ENCODE measurements at places on chromosomes 2 and 18. TPM values are rescaled to one million over a fixed set of nuclear protein-coding genes. Genes with fewer than 3 reads are reported as not detected.

Gene HTR2B
- total RNA-seq = 46.4 TPM

Gene CHRNA1
- total RNA-seq = not detected

Gene RBM43
- total RNA-seq = 5.3 TPM

Gene DCC
- 0.83 TPM for total RNA-seq

Gene BUB1
- 1.8 TPM for total RNA-seq

Gene SDC1
- total RNA-seq = 0.42 TPM

Gene DNAJC10
- total RNA-seq = 39.4 TPM

DNA sequence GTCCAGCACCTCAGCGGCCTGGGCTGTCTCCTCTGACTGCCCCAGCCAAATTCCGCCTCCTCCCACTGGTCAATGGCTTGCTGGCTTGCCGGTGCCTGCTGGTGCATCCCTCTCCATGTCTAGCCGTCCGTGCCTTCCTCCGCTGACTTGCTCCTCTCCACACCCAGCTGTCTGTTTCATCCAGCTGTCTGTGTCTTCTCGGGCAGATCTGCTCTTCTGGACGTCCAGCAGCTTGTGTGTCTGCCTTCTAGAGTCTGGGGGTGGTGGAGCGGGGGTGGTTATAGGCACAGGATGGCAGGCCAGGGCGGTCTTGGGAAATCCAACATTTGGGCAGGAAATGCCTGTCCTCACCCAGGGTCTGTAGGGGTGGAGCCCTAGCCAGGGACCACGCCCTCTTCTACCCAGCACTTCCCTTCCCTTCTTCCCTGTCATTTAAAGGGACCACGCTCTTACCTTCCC is 369.2 kb downstream of the GALNT13 start:
- DNase-seq = no peak

- no peak for DNase-seq
Observed at GRCh38 chr2:219062081-219062480, 1.4 kb upstream of the IHH start.

DNA sequence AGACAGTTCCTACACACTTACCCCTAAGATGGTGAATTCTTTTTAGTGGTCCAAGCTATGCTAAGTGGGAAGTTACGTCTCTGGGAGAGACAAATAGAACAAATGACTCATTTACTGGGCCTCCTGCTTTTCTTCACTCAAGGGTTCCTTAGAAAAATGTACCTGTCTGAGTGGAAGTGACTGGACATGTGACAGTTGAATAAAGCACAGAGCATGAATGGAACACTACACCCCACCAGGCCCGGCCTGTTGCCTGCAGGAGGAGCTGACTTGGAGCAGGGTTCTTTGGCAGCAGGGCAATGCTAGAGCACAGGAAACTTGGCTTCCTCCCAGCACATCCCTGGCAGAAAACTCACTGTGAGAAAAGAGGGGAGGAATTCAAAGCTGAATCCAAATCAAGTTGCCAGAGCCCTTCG is 451.0 kb upstream of the SETBP1 start:
- no peak for DNase-seq

- no peak for DNase-seq
Observed at GRCh38 chr2:159211447-159212396, 74.8 kb downstream of the WDSUB1 start.

DNA sequence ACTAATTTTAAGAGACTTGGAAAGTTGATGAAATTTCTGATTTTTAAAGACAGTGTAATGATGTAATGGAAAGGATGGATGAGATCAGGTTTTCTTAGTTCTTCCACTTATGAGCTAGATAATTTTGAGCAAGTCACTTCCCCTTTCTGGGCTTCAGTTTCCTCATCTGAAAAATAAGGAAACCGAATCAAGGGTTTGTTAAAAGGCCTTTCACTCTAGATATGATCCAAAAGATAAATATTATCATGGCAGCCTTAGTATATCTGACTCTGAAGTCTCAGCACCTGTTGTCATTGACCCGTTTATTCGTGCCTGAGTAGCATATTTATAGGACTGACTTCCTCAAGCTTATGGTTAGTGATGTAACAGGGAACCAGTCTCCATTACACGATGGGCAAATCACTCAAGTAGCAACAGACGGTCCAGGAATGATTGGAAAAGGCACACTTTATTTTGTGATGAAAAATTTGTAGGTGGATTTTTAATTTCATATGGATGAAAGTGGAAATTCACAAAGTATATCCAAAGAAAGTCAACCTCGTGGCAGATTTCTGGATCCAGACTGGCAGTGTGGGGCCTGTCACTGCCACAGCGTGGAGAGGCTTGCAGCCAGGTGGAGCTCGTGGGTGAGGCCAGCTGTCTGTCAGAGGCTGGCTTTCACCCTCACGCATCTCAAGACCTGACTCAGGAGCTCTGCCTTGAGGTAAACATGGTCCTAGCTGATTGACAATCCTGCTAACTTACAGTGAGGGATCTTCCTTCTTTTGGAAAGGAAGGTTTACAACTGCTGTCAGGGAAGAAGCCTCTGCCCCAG is 137.9 kb upstream of the CXCR4 start:
- peak; percentile 60 for DNase-seq

GRCh38 chr18:10378688-10379420 is 75.6 kb upstream of the APCDD1 start:
- DNase-seq = no peak

GRCh38 chr2:46188041-46188716 is 109.0 kb upstream of the EPAS1 start:
- DNase-seq = peak; percentile 90

DNA sequence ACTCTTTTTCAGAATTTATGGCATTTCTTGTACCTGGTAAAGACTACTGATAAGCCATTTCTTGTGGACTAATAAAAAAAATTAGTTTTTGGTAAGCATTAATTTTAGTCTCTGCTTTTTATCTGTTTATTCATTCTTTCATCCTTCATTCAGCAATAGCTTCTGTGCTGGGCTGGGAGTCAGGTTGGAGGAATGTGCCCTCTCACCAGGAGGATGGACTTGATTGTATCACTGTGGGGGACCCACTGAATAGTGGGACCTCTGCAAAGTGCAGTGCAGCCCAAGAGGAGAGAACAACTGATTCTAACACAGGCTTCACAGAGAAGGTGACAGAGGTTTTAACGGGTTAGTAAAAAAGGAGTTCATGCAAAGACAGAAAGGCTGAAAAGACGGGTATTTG is 39.1 kb downstream of the CDC42EP3 start:
- DNase-seq = no peak
